ENCODE measurements at places on chromosomes 7 and 10.

DNA sequence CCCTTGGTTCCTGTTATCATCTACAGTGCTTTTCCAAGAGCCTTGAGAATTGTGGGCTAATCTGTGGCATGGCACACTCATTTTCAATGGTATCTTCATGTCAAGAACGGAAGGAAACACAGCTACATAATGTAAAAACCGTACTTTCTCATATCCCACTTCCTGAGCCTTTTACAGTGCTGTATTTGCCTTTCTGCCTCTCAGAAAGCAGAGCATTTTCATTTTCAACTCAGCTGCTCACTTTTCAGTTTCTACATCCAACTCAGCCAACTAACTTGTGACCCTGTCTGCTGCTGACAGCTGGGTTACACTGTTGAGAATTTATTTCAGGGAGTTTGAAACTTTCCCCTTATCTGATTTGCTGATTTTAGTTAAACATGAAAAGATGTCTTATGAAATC lies 875.8 kb upstream of the KCND2 start:
- DNase-seq: no peak

DNA sequence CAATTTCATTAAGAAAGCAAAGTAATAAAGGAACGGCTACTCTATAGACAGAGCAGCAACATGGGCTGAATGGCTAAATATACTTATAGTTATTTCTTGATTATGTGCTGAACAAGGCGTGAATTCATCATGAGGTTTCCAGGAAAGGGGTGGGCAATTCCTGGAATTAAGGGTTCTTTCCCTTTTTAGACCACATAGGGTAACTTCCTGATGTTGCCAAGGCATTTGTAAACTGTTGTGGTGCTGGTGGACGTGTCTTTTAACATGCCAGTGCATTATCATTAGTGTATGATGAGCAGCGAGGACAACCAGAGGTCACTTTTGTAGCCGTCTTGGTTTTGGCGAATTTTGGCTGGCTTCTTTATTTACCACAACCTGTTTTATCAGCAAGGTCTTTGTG lies 28.5 kb upstream of the ZMYND11 start:
- no peak for DNase-seq

GRCh38 chr10:2439000-2439399 lies 628.3 kb upstream of the PFKP start:
- no peak for DNase-seq

DNA sequence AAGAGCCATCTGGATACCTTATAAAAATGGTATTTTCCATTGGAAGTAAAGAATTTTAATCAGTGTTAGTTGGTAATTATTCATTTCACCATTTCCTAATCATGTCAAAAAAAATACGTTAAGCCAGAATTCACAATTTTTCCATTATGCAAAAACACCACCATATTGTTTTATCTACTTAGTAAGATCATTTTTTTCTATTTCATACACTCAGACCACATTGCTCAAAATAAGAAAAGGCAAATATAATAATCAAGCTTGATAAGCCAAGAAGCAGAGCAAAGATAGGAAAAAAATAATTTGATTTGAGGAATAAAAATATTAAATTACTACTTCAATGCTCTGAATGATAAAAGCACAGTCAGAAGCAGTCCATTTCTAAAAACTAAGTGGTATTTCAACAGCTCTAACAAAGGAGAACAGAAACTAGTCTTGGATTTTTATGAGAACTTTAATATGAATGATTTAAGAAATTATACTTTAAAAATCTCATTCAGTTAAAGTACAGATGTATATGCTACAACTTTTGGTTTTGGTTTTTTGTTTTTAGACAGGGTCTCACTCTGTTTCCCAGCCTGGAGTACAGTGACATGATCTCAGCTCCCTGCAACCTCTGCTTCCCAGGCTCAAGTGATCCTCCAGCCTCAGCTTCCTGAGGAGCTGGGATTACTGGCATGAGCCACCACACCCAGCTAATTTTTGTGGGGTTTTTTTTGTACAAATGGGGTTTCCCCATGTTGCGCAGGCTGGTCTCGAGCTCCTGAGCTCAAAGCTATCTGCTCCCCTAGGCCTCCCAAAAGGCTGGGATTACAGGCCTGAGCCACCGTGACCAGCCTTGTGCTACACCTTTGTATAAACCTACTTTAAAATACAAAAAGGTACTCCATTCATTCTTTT lies 46.6 kb downstream of the LRRN3 start:
- no peak for DNase-seq

DNA sequence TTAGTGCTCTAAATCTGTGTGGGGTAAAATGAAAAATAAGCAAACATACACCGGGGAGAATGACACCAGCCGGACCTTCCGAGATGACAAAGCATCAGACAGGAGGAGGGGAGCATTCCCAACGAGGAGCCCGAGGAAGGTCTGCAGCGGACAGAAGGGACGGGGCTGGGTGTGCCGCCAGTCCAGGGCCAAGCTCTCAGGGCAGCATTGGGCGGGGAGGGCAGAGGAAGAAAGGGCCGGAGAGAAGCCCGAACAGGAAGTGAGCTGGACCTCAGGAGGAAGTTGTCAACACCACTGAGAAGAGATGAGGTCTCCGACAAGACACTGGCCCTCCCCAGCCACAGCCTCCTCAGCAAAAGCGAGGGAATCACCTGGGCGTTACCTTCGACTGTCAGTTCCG lies 182.6 kb upstream of the RNF32 start:
- DNase-seq: no peak

DNA sequence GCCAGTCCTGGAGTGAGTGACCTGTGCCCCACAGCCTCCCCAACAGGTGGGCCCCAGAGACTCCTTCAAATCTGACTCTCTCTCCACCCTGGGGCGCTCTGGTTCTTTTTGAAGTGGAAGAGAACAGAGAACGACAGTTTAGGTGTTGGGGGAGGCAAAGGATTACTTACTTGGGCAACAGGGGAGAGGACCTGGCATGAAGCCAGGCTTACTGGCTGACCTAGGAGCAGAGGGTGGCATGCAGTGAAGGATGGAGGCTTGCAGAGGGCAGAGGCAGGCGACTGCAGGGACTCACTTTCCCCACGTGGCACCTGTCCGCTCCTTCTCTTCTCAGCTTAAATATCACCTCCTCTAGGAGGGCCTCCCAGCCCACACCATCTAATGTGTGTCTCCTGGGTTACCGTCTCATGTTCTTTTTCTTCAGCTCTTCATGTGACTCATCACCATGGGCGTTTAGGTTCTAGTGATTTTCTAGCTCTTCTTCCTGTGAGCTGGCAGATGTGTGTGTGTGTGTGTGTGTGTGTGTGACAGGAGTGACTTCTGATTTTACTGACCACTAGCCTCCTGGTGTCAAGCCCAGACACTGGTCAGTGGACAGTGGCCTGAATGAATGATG lies 15.5 kb downstream of the LZTS2 start:
- DNase-seq: no peak

DNA sequence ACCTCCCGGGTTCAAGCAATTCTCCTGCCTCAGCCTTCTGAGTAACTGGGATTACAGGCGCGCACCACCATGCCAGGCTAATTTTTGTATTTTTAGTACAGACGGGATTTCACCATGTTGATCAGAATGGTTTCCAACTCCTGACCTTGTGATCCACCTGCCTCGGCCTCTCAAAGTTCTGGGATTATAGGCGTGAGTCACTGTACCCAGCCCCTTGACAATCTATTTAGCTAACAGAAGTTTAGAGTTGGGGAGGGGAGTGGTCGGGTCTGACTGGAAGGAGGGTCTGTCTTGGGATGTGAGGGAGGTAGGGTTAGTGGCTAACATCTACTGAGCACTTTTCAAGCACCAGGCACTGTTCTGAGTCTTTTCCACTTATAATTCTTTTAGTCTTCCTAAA lies 27.0 kb upstream of the ZCCHC24 start:
- DNase-seq: no peak

DNA sequence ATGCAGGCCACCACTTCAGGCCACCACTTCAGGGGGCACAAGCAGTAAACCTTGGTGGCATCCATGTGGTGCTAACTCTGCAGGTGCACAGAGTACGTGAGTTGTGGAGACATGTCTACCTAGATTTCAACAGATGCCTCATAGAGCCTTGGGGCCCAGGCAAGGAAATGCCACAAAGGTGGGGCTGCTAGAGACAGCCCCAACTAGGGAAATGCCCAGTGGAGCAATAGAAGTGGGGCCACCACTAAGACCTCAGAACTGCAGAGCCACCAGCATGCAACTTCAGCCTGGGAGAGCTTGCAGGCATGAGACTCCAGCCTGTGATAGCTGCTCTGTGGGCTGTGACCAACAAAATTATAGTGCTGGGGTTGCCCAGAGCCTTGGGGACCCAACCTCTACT lies 107.6 kb downstream of the DNAJC1 start:
- DNase-seq: no peak

- no peak for DNase-seq
These were observed 127.7 kb upstream of the NOBOX start for GRCh38 chr7:144531181-144531580.

- DNase-seq: no peak
These were observed 69.1 kb upstream of the MXI1 start for GRCh38 chr10:110138197-110138812.
